ENCODE measurements at places on chromosomes 13 and 19. TPM values are rescaled to one million over a fixed set of nuclear protein-coding genes. Genes with fewer than 3 reads are reported as not detected.

EVI5L gene
- total RNA-seq, result 14.5 TPM

ZNF766 gene
- total RNA-seq, result 16.1 TPM

EFNA2 gene
- not detected for total RNA-seq

ZNF418 gene
- total RNA-seq, result 6.8 TPM

C5AR1 gene
- under 0.01 TPM for total RNA-seq

ZNF708 gene
- 10.3 TPM for total RNA-seq

KL gene
- 0.13 TPM for total RNA-seq
